Vagina (tissue), 2 donors: ENCODE measurements at places on chromosomes 11 and 22. TPM values are rescaled to one million over a fixed set of nuclear protein-coding genes. Genes with fewer than 3 reads are reported as not detected.

DNA sequence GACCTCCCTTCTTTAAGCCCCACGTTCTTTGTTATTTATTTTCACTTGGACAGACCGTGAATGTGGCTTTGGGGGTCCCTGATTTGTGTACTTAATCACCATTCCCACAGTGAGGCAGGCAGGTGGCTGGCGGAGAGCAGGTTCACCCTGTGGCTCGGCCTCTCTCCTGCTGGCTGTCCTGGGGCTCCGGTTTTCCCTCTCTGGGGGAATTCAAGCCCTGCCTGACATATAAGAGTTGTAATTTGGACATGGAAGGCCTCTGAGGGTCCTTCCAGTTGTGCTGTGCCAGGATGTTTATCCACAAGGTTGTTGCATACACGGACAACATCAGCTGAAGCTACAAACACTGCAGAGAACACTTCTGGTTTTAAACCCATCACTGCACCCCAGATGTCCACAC is 824.5 kb downstream of the TBC1D22A start:
- peak; percentile 74 for DNase-seq

- no peak for DNase-seq
Observed at GRCh38 chr11:114483929-114484328, 44.7 kb downstream of the REXO2 start.

DNA sequence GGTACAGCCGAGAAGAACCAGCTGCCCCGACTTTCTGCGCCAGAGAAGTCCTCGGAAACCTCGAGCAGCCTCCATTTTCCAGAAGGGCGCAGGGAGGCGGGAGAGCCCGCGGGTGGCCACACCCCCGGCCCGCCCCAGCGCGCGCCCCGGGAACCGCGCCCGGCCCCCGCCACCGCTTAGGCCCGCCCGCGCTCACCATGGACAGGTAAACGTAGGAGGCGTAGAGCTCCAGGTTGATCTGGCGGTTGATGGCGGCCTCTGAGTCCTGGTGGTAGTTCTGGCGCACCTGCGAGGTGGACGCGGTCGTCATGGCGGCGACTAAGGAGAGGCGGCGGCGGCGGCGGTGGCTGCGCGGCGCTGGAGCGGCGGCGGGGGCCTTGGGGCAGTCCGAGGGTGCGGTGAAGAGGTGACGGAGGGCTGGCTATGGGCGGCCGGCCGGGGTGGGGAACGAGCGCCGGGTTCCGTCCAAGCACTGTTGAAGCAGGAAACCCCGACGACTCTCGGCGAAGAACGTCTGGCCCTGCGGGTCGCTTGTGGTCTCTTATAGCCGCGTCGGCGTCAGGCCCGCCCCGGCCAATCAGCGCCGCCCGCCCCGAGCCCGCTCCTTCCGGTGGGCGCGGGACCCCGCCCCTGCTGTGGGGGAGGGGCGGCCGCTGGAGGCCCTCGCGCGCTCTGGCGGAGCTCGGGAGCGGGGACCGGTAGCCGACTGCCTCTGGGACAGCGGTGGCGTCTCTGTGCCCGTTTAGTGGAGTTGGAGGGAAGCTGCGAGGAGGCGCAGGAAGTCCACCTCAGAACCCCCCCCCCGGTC is at the start of gene FTH1:
FTH1 (minus strand) TSS at position 519 of the 808 bp plus-strand sequence; CDS start at position 310, 209 bp downstream.
- DNase-seq = peak; percentile 93

- DNase-seq = no peak
Observed at GRCh38 chr11:88418508-88418907, 81.0 kb upstream of the CTSC start.

- DNase-seq = no peak
Observed at GRCh38 chr11:104653407-104653806, 244.9 kb downstream of the CASP12 start.

The INS gene
- not detected for total RNA-seq

DNA sequence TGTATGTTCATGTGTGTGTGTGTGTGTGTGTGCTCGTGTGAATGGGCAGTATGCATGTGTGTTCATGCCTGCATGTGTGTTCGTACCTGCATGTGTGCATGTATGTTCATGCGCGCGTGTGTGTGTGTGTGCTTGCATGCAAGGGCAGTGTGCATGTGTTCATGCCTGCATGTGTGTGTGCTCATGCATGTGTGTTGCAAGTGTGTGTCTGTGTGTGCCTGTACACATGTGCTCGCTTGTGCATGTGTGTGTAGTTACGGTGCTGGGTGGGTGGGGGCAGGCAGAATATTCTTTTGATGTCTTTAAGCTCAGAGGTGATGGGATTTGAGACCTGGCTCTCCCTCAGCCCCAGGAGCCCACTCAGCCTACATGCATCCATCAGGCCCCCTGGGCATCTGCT is 822.1 kb downstream of the BRD1 start:
- peak; percentile 61 for DNase-seq

DNA sequence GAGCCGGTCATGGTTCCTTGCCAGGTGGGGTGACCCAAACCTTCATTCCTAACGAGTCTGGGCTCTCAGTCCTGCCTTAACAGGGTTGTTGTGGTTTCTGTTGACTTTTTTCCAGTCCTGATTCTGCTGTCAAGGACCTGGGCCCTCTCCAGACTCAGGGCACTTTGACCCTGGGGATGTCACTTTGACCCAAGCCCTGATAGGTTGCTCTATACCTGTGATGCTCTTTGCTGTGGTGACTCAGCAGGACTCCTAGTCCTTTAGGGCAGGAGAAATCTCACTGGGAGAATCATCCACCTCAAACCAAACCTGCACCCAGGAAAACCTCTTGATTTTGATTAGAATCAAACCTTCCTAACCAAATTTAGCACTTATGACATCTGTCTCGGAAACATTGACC is 20.5 kb upstream of the MPPED1 start:
- no peak for DNase-seq

GRCh38 chr22:50302564-50302963 is 4.9 kb downstream of the PLXNB2 start:
- DNase-seq = no peak

- no peak for DNase-seq
Observed at GRCh38 chr11:103862094-103862801, 174.2 kb upstream of the DDI1 start.
